ENCODE measurements at places on chromosomes 6 and 20.

GRCh38 chr6:133956416-133957049 lies 3.5 kb downstream of the TBPL1 start:
- DNase-seq = peak; percentile 7

GRCh38 chr6:158538741-158539140 lies 21.1 kb upstream of the TMEM181 start:
- no peak for DNase-seq

DNA sequence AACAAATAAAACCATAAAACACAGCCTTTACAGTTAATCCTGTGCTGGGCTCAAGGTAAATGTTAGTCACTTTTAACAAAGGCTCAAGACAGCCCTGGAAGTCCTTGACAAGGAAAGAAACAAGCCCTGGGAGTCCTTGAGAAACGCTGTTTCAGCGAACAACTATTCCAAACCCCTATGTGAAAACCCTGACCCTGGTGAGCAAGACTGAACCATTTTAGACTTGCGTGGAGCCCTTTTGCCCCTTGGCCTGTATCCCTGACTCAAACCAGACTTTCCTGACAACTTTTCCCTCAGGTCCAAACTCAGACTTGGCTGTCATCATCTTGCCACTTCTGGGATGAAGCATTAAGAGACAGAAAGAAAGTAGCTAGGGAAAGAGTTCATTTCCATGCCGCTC lies 180.4 kb downstream of the AIG1 start:
- DNase-seq = no peak

DNA sequence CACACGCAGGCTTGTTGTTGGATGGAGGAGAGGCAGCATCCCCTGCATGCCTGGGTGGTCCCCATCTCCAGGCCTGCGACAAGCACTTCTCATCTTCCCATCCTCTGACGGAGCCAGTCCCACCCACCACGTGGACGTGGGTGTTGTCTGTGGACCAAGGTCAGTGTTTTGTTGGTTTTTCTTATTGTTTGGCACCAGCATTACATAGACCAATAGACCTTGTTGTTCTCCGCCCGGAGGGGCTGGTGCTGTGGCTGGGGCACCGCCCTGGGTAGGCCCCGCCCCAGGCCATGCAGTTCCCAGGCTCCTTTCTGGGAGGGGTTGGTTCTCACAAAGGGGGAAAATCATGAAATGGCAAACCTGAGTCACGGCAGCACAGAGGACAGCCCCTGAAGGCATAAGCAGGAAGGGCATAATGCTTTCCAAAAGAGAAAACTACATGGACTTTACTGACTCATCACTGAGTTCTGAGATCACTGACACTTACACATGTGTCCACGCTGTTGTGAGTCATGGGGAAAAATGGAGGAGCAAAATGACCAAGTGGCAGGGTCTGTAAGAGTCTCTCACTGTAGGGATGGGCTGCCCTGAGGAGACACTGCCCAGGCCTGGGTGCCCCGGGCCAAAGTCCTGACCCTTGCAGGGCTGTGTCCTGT lies 90.8 kb downstream of the THBS2 start:
- DNase-seq = no peak

DNA sequence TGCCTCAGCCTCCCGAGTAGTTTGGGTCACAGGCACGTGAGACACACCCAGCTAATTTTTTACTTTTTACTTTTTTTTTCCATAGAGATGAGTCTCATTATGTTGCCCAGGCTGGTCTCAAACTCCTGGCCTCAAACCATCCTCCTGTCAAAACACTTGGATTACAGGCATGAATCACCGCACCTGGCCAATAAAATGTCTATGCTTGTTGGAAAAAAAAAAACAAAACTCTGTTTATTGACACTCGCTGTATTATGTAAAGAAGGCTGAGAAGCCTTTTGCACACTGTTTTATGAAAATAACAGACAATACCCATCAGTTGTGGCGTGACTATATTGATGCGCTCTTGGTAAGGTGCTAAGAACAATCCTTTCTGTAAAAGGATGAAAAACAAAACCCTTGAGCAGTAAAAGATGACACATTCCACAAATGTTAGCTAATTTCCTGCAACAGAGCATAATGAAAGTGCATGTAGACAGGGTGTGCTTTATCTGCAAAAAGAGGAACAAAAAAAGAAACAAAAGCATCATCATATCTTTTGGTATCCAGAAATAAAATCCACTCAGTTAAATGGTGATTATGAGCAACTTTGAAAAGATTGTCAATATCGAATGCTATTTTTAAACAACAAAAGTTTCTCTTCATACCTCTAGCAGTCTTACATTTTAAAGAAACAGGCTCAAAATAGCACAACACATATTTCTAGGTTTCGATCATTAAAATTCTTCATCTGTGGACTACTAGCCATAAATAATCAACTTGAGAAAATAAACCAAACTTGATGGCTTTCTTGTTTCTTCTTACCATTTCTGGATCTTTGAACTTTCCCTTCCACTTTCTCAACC lies 108.3 kb upstream of the PHACTR1 start:
- DNase-seq = no peak

GRCh38 chr6:158662607-158662953 lies 12.7 kb downstream of the SYTL3 start:
- DNase-seq = no peak

DNA sequence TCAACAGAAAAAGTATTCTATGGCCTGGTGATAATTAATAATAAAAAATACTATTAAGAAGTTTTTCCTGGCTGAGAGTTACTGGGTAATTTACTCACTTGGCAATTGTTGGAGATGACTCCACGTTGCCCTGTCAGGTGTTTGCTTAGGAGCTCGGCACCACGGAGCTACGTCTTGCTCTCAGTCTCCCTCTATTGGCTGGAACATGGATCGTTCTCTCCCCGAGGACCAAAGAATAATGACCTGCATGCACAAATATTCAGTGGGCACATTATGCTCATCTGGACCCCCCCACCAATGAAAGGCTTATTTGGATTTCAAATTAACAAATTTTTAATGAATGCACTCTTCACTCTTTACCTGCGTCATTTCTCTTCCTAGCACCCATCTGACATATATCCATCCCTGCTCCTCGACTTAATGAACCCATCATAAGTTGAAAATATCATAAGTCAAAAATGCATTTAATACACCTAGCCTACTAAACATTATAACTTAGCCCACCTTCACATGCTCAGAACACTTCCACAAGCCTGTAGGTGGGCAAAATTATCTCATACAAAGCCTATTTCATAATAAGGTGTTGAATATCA lies 71.0 kb upstream of the CD83 start:
- DNase-seq = peak; percentile 33

GRCh38 chr6:108959972-108960582 lies 111.9 kb downstream of the ARMC2 start:
- DNase-seq = no peak

- DNase-seq = no peak
Measured at GRCh38 chr6:122853259-122853995, 64.4 kb downstream of the SMPDL3A start.

- DNase-seq = no peak
Measured at GRCh38 chr6:10419749-10420545, 5.1 kb upstream of the TFAP2A start.

- DNase-seq = no peak
Measured at GRCh38 chr6:157558049-157558448, 177.1 kb downstream of the ZDHHC14 start.

DNA sequence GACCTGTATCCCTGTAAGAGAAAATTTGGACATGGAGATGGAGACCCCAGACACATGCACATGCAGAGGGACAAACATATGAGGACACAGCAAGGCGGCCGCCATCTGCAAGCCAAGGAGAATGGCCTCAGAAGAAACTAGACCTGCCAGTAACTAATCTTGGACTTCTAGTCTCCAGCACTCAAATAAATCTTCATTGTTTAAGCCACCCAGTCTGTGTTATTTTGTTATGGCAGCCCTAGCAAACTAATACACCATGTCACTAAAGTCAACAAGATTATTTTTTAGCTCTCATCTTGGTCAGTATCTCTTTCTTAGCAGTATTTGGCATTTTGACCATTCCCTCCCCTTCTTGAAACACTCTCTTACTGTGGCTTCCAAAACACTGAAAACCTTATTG lies 26.7 kb downstream of the LATS1 start:
- no peak for DNase-seq

GRCh38 chr6:29986179-29986781 lies 43.9 kb downstream of the HLA-A start:
- no peak for DNase-seq

GRCh38 chr20:63529861-63530787 lies 7.1 kb downstream of the PTK6 start:
- no peak for DNase-seq

- DNase-seq = no peak
Measured at GRCh38 chr20:19333563-19333962, 121.1 kb downstream of the SLC24A3 start.

- DNase-seq = no peak
Measured at GRCh38 chr6:144349690-144350527, 64.8 kb downstream of the UTRN start.

DNA sequence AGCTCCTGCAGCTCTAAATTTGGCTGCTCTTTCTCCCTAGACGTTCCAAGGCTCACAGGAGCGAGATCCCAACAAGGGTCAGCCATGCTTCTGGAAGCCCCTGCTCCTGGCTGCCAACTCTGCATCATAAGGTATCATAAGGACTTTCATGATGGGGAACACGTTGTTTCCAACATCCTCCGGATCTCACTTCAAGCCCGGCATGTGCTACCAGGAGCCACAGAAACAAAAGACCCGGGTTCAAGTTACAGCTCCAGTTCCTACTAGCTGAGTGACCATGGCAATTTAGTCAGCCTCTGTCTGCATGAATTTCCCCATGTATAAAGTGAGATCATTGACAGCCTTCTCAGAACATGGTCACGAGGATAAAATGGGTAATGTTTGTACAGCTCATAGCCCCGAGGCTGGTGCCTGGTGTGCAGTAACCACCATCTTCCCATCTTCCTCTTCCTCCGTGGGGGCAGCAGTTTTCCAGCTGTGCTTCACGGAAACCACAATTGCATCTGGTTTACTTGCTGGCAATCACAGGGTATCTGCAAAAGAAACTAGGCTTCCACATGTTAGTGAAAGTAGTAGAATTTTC lies 209.0 kb upstream of the ECI2 start:
- no peak for DNase-seq

DNA sequence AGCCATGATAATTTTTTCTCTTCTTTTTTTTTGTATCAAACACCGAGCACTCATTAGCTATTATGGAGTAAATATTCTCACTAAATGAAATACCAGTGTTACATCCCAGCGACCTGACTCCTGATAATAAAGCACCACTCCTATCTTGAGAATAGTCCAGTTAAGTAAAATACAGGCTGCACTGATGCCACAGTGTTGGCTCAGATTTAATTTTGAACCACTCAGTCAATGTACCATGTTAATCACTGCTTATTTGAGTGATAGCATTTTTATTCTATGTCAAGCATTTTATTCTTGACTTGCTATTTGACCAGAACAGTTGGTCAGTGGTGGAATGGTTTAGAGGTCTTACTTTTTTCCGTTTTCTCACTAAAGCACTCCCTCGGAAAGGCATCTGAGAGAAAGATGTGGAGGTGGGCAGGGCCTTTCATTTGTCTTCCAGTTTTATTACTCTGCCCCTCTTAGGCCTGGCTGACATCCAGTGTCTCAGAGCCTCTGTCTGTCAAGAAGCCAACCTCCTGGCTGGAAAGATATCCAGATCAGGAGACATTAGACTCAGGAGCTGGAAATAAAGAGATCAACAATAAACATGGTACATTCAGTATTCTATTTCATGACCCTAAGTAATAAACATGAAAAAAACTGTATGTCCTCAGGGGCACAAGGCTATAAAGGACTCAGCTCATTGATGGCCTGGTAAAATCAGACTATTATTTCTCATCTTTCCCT lies 457.8 kb downstream of the EPM2A start:
- peak; percentile 32 for DNase-seq

All from NCI-H1105 (cell line).